ENCODE measurements at places on chromosomes 16 and 17. TPM values are rescaled to one million over a fixed set of nuclear protein-coding genes. Genes with fewer than 3 reads are reported as not detected.

The COX6A2 gene
- total RNA-seq = not detected

DNA sequence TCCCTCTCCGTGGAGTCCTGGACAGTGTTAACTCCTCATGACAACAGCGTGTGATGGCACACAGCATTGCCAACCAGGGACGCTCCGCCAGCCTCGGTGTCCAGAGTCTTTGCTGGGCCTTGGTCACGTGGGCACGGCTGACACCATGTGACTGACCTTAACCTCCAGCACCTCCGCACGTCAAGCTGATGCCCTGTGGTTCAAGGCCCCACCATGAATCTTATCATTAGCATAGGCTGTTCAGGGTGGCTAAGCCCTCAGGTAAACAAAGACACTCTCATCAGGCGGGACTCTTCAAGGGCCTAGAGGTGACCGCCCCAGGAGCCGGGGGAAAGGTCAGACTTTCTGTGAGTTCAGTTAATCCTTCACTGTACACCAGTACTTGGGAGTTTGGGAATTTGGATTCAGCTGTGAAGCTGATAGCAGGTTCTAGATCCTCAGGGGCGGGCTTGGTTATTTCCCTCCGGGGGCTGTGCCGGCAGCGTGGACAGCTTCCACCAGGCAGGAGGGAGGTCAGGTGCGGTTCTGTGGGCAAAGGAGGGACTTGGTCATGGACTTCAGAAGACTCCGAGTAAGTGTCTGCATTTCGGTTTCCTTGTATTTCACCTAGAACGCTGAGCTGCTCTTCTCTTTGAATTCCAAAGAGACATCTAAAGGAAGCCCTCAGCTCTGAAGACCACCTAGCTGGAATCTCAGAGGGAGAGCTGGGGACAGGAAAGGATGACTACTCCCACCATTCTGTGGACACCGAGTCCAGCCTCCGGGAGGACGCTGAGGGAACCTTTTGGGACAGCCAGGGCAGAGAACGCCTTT is 195.5 kb upstream of the CIBAR2 start:
- DNase-seq = no peak

GRCh38 chr17:9999919-10000695 is 95.0 kb upstream of the RCVRN start:
- no peak for DNase-seq

- no peak for DNase-seq
Observed at GRCh38 chr17:45006927-45007461, 38.9 kb upstream of the C1QL1 start.

GRCh38 chr16:27226476-27226875 is 23.1 kb downstream of the KDM8 start:
- no peak for DNase-seq

DNA sequence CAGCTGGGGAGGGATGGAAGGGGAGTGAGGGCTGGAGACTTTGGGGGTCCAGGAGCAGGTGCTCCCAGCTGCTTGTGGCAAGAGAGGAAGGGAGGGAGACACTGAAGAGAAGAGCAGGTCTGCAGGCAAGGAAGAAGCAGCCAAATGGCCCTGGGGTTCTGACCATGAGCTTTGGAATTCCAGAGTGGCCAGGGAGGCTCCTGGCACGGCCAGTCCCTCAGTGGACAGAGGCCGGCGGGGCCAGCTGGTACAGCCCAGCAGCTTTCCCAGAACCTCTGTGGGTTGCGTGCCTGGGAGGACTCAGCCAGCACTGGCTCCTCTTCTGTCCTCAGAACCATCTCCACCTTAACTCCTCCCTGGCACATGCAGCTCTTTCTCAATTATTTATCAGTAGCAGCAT is 233.0 kb downstream of the MSI2 start:
- no peak for DNase-seq

GRCh38 chr17:78108726-78109488 is 19.6 kb downstream of the TMC6 start:
- no peak for DNase-seq

All from naive thymus-derived CD8-positive, alpha-beta T cell (primary cell).